Fibroblast of lung (primary cell): ENCODE measurements at places on chromosomes 7 and 10. TPM values are rescaled to one million over a fixed set of nuclear protein-coding genes. Genes with fewer than 3 reads are reported as not detected.

GRCh38 chr7:134478707-134479106 lies 19.8 kb upstream of the AKR1B1 start:
- no peak overlapping the region for H3K4me3 ChIP-seq
- peaks cover 8% of the 10 kb centered on the region for H3K4me1 ChIP-seq
- H3K27me3 ChIP-seq: no peaks in the 10 kb centered on the region
- H3K27ac ChIP-seq: no peak overlapping the region

- no peak overlapping the region for H3K4me3 ChIP-seq
- H3K4me1 ChIP-seq: no peaks in the 10 kb centered on the region
- no peaks in the 10 kb centered on the region for H3K27me3 ChIP-seq
- no peak for DNase-seq
Measured at GRCh38 chr7:94547126-94547525, 37.5 kb downstream of the CASD1 start.

DNA sequence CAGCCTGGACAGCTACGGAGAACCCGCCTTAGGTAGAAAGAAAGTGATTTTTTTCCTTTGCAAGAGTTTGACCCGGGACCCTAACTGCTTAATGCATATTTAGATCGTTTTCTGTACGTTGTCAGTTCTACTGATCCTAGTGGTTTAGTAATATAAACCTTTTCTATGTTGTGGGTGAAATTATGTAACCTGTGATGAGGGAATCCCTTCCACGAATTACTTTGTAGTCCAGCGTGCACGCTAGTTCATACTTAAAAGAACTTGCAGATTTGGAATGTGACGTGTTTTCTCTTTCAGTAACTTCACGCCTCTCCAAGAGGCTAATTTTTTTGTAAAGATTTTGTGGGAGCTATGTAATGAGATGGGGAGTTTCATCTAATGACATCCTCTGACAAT lies 705 bp downstream of the SLF2 start:
- H3K36me3 ChIP-seq: peaks cover 7% of the 10 kb centered on the region
- peak overlapping the region; percentile 96 for H3K4me3 ChIP-seq
- no peaks in the 10 kb centered on the region for H3K4me1 ChIP-seq
- no peak for DNase-seq
- peak overlapping the region; percentile 88 for H3K27ac ChIP-seq
- H3K27me3 ChIP-seq: no peaks in the 10 kb centered on the region

- H3K4me1 ChIP-seq: peaks cover 7% of the 10 kb centered on the region
- no peak overlapping the region for H3K4me3 ChIP-seq
- no peaks in the 10 kb centered on the region for H3K36me3 ChIP-seq
Measured at GRCh38 chr7:28106321-28106829, 74.2 kb downstream of the JAZF1 start.

GRCh38 chr7:107043491-107043890 lies 1.0 kb upstream of the PRKAR2B start:
- no peak overlapping the region for H3K27ac ChIP-seq
- H3K27me3 ChIP-seq: no peaks in the 10 kb centered on the region
- no peak for DNase-seq
- no peaks in the 10 kb centered on the region for H3K4me1 ChIP-seq

Gene HKDC1
- 1.8 and 2.1 TPM in 2 replicates for total RNA-seq

GRCh38 chr10:117005527-117006055 lies 604 bp upstream of the SHTN1 start:
- no peak for DNase-seq
- H3K4me3 ChIP-seq: peak overlapping the region; percentile 76
- no peaks in the 10 kb centered on the region for H3K4me1 ChIP-seq

Gene SPRN
- total RNA-seq: under 0.01 and 0.33 TPM in 2 replicates

Gene BMPR1A
- 53.7 and 61.8 TPM in 2 replicates for total RNA-seq

DNA sequence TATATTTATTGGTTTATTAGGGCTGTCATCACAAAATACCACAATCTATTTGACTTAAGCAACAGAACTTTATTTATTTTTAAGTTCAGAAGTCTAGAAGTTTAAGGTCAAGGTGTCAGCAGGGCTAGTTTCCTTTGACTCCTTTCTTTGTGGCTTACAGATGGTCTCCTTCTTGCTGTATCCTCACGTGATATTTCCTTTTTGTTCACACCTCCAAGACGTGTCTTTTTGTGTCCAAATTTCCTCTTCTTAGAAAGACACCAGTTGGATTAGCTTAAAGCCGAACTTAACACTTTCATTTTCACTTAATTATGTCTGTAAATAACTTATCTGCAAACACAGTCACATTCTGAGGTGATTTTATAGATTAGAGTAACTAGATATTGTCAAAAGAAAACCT lies 631.4 kb upstream of the POT1 start:
- H3K27me3 ChIP-seq: no peaks in the 10 kb centered on the region
- H3K27ac ChIP-seq: no peak overlapping the region
- H3K4me1 ChIP-seq: no peaks in the 10 kb centered on the region
- no peak overlapping the region for H3K4me3 ChIP-seq
- H3K36me3 ChIP-seq: no peaks in the 10 kb centered on the region
- no peak for DNase-seq

DNA sequence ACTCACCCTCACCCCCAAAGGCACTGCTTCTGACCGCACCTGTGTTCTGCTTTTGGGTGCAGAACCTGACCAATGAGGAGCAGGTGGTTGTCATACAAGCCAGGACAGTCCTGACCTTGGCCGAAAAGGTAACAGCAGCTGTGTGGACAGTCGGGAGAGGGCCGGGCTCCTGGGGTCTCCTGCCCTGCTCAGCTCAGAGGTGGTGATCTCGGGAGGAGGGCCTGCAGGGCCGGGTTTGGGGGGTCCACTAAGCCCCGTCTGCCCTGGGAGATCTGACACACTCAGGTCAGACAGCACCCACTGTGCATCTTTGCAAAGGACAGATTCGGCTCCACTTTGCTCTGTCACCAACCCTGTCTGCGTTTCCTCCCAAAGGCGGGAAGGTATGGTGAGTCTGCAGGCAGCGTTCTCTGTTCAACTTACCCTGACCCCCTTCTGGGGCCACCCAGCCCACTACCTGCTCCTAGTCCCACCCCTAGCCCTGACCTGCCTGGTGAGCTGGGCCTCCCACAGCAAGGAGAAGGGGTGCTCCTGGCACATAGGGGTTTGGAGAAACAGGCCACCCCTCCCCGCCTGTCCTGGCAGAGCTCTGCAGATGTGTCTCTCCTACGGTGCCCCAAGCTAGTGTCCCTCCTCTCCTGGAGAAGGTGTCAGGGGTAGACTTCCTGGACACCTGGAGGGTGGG lies 33.7 kb upstream of the DPYSL4 start:
- no peaks in the 10 kb centered on the region for H3K27me3 ChIP-seq
- DNase-seq: no peak
- H3K27ac ChIP-seq: no peak overlapping the region
- H3K36me3 ChIP-seq: no peaks in the 10 kb centered on the region

DNA sequence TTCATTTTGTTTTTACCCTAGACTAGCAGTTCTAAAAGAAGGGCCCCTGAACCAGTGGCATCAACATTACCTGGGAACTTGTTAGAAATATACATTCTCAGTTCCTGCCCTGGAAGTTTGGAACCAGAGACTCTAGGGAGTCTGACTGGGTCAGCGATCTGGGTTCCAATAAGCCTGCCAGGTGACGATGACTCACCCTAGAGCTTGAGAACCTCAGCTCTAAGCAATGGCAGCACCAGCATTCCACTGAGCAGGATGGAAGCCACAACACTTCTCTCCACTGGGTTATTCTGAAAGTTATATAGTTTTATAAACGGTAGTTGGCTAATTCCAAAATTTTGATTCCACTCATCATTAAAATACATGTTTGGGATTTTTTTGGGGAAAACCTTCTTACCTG lies 97.0 kb upstream of the AMPH start:
- H3K27me3 ChIP-seq: no peaks in the 10 kb centered on the region
- no peak for DNase-seq
- H3K4me1 ChIP-seq: no peaks in the 10 kb centered on the region
- no peak overlapping the region for H3K27ac ChIP-seq

DNA sequence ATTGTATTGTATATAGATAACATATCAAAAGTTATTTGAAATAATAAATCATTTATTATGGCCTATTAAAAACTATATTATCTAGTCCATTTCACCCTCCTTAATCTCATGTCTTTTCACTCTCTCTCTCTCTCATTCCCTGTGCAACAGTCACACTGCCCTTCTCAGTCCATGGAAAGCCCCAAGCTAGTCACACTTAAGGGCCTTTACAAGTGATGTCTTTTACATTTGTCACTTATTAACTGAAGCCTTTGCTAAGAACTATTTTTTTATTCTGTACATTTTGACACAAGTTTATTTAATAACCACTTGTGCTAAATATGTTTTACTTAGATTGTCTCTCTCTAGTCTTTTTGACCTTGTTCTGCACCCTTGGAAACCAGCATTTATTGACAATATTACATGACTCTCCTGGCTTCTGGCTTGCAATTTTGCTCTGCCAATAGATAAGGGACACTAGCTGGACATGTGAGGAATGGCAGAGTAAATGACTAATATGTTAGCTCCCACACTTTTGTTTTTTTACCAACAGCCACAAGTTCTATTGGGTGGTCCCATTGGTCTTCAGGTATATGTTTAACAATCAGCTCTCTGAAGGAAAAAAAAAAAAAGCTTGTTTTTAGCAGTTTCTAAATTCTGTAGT lies 706.8 kb upstream of the POT1 start:
- H3K4me1 ChIP-seq: no peaks in the 10 kb centered on the region
- DNase-seq: no peak
- H3K36me3 ChIP-seq: no peaks in the 10 kb centered on the region
- H3K4me3 ChIP-seq: no peak overlapping the region

DNA sequence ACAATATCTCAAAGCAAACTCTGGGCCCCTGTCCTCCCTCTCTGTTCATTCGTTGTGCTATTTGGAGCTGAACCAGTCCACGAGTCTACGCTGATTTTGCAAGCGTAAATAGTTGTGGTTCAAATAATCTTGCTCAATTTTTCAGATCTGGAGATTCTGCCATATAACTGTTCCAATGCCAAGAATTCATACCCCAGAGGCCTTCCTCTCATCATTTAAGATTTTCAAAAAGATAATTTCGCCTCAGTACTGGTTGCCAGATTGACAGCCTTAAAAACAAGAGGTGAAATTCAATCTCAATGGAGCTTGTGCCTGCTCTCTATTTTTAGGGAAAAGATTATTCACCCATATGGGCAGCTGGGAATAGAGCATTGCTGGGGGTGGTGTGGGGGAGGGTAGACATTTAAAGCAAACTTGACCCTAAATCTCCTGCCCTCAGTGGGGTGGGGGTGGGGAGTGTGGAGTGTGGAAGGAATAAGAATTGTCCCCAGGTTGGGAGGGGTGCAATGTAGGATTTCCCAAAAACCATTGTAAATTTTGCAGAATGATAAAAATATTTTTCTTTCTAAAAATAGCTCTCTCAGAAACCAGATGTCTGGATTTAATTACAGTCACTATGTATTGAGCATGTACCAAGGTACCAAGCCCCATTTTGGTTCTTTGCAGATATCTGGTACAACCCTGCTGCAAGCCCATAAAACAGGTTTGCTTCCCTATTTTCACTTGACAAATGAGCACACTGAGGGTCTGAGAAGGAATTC lies 104.7 kb upstream of the EEPD1 start:
- H3K4me3 ChIP-seq: no peak overlapping the region
- H3K27me3 ChIP-seq: no peaks in the 10 kb centered on the region
- no peaks in the 10 kb centered on the region for H3K36me3 ChIP-seq
- peaks cover 18% of the 10 kb centered on the region for H3K4me1 ChIP-seq
- peak overlapping the region; percentile 66 for H3K27ac ChIP-seq

DNA sequence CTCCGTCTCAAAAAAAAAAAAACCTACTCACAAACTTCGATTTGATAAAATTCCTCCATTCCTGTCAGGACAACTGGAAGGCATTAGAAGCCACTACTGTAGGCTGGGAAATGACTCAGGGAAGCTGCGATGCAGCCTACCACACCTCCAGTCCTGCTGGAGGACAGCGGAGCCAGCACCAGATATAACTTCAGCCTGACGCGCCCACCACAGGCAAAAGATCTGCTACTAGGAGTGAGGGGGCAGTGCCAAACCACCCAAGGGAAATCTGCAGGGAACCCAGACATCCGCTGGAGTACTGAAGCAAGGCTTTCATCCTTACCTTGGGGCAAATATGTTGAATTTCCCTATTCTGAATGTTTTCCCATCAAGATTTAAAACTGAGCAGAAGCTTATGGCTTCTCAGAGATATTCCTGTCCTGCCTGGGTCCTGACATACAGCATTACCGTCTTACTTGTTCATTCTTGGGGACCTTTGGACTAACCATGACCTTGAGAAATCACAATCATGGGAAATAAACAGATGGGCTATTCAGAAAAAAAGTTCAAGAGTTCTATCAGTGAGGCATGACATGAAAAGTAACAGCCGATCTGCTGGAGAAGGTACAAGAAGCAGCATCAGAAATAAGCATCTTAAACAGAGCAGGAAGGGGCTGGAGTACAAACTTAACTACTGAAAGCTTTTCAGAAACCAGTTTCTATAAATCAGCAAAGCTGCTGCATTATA lies 20.4 kb downstream of the BCCIP start:
- peaks cover 6% of the 10 kb centered on the region for H3K36me3 ChIP-seq
- no peaks in the 10 kb centered on the region for H3K4me1 ChIP-seq
- DNase-seq: no peak
- no peak overlapping the region for H3K4me3 ChIP-seq

Gene TRPV5
- total RNA-seq: not detected in 2 replicates

- H3K4me1 ChIP-seq: no peaks in the 10 kb centered on the region
- no peaks in the 10 kb centered on the region for H3K36me3 ChIP-seq
- H3K4me3 ChIP-seq: no peak overlapping the region
- no peaks in the 10 kb centered on the region for H3K27me3 ChIP-seq
Measured at GRCh38 chr7:22197376-22197775, 159.6 kb downstream of the RAPGEF5 start.

DNA sequence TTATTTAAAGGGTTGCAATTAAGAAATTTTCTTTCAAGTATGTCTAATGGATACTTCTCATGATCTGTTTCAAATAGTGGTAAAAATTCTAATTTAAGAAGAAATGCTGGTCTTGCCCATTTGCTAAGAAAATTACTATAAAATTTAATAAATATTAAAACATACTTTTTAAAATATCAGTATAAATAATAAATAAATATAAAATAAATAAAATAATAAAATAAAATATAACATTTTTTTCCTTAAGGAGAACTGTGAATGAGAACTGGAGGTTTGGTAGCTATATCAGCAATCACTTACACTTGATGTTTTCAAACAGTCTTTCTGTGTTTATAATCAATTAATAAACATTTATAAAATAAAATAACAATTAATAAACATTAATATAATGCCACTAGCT lies 266.1 kb downstream of the HGF start:
- no peaks in the 10 kb centered on the region for H3K36me3 ChIP-seq
- no peak for DNase-seq
- no peak overlapping the region for H3K27ac ChIP-seq
- no peaks in the 10 kb centered on the region for H3K27me3 ChIP-seq
- no peak overlapping the region for H3K4me3 ChIP-seq
- H3K4me1 ChIP-seq: peaks cover 5% of the 10 kb centered on the region

GRCh38 chr7:111459757-111460280 lies 102.5 kb downstream of the IMMP2L start:
- H3K27ac ChIP-seq: no peak overlapping the region
- H3K4me1 ChIP-seq: no peaks in the 10 kb centered on the region
- no peak for DNase-seq
- H3K4me3 ChIP-seq: no peak overlapping the region

- no peaks in the 10 kb centered on the region for H3K4me1 ChIP-seq
- no peaks in the 10 kb centered on the region for H3K27me3 ChIP-seq
- H3K27ac ChIP-seq: no peak overlapping the region
- no peak overlapping the region for H3K4me3 ChIP-seq
- DNase-seq: peak; percentile 33
Measured at GRCh38 chr7:78959477-78959876, 494.0 kb downstream of the MAGI2 start.

- no peak for DNase-seq
- no peak overlapping the region for H3K27ac ChIP-seq
- no peaks in the 10 kb centered on the region for H3K4me1 ChIP-seq
Measured at GRCh38 chr10:93550606-93551005, 15.9 kb upstream of the FFAR4 start.
